ENCODE measurements at places on chromosomes 1 and 21.

- no peak for DNase-seq
Measured at GRCh38 chr21:45848331-45848730, 133.2 kb upstream of the COL6A1 start.

DNA sequence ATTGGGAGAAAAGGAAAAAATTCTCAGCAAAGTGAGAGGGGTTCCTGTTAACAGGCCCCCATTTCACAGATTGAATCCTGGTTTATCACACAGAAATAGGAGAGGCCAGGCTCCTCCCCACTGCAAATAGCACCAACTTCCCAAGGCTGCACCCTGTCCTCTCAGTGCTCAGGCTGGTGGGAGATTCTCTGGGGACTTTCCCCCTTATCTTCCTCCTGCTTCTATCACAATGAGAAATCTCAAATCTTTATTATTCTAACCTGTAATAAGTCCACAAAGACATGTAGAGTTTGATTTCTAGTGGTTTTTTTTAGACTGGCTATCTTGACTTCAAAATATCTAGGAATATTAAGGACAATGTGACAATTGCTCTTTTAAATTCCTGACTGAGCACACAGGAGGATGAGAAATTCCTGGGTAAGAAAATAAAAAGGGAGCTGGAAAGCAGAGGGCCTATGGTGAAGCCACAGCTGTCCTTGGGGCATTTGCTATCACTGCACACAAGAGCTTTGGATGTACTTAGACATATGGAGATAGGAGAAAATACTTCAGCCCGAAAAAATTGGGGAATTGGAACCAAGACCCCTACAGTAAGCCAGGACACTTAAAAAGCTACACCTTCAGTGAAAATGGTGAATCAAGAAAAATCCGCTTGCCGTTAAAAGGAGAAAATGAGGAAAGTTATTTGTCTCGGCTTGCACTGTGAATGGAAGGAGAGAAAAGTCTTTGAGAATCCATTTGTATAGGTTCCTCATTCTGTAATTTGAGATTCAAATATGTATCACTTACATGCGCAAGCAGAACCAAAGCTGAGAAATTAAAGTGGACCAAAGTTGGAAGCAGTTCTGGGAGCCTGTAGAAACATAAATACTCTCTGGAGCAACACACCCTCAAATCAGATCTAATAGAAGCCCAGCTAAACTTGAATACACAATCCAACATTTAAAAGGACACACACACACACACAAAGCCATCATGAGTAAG is 65.9 kb upstream of the C1orf105 start:
- no peak for DNase-seq

- no peak for DNase-seq
Measured at GRCh38 chr1:19074902-19075721, 118.6 kb upstream of the IFFO2 start.

GRCh38 chr1:66867501-66867900 is 57.2 kb downstream of the DNAI4 start:
- no peak for DNase-seq

DNA sequence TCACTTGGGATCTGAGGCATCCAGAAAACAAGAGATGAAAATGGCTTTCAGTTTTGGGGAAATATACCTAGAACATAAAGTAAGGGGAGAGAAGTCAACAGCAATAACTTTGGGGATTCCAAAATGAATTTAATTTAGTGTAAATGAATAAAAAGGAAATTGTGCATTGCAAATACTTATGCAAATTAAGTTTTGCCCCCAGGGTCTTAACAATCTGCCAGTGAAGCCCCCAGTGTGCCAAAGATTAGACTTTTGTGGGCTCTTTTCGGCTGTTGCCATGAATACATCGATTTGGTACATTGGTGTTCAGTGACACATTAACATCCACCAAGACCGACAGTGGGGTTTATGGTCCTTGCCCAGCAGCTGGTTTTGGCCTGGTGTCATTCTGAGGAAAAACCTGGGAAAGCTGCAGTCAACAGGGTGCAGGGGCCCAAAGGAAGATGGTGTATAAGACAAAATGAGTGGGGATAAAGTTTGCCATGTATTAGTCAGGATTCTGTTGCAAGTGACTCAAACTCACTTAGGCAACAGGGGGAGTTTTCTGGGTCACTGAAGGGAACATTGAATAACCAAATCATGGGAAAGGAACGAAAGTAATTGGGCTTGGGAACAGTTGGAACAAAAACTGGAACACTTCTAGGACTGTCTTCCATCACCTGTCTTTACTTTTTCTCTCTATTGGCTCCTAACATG is 30.2 kb upstream of the IGSF3 start:
- no peak for DNase-seq

GRCh38 chr21:44583800-44584147 is 3.4 kb upstream of the KRTAP10-5 start:
- DNase-seq = no peak

DNA sequence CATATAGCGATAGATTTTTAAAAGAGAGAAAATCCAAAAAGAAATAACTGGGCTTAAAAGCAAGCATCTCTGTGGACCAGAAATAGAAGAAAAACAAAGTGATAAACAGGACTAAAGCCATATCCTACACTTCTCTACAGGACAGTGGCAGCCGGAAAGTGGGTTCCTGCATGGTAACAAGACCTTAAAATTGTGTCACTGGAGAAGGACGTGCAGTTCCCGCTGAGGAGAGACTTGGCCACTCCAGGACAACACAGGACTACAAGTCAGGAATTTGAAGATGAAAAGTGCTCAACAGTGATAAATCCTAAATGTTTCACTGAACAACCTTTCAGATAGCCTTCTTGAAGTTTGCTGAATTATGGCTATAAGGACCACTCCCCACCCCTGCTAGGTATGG is 1.9 kb upstream of the HLCS start:
- DNase-seq = no peak

GRCh38 chr1:15176898-15177665 is 23.5 kb downstream of the TMEM51 start:
- no peak for DNase-seq

GRCh38 chr1:51768971-51769588 is 109.4 kb downstream of the NRDC start:
- DNase-seq = peak; percentile 78

DNA sequence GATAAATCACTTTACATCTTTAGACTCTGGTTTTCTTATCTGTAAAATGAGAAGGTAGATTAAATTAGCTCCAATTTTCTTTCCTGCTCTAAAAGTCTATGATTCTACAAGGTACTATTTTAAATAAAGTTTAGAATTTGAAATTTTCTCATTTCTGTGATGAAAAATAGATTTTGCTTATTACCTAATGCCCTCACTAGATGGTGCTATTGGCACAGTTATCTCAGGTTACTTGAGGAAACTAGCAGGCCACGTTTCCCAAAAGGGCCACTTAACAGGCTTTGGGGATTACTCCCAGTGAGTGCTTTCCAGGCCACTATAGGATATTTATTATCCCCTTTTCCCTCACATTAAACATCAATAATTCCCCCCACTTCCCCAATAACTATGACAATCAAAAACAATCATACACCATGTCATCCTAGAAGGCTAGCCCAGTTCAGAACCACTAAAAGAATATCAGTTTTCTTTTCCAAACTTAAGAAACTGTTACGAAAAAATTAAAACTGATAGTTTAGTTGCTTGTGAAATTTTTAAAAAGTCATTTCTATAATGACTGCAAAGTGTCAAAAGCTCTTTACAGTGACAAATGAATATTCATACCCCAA is 30.6 kb downstream of the OMA1 start:
- peak; percentile 85 for DNase-seq

GRCh38 chr1:165011186-165011585 is 345.3 kb downstream of the LMX1A start:
- no peak for DNase-seq

- no peak for DNase-seq
Measured at GRCh38 chr1:201023920-201024624, 558 bp upstream of the KIF21B start.

GRCh38 chr1:97841338-97841737 is 79.5 kb downstream of the DPYD start:
- no peak for DNase-seq

- DNase-seq = peak; percentile 15
Measured at GRCh38 chr1:158095737-158096335, 84.9 kb upstream of the CD1D start.

GRCh38 chr1:59443310-59443709 is 146.4 kb downstream of the FGGY start:
- no peak for DNase-seq

DNA sequence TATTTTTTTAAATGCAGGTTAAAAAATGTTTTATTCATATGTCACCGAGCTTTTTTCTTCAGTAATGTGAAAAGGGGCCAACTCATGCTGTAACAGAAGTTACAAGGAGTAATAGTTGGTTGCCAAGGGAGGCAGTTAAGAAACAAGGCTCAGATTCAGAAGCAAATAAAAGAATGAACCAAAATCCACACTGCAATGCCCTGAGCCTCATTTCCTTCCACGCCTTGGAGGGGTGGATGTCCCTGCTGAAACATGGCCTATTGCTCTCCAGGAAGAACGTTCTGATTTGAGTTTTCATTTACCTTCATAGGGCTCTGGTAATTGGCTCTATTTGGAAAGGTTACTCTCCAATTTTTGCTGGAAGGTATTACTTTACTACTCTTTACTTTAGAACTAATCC is 24.4 kb downstream of the ALG14 start:
- peak; percentile 16 for DNase-seq

GRCh38 chr1:209485167-209485566 is 98.3 kb upstream of the CAMK1G start:
- DNase-seq = no peak

DNA sequence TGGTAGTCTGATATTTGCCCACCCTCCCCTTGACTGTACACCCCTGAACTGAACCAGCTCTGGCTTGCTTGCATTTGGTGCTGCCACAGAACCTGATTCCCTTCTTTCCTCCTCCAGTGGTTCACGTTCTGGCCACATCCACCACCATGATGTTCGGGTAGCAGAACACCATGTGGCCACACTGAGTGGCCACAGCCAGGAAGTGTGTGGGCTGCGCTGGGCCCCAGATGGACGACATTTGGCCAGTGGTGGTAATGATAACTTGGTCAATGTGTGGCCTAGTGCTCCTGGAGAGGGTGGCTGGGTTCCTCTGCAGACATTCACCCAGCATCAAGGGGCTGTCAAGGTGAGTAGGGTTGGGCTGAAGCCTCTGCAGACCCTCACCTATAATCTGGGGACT is 1.8 kb downstream of the CDC20 start:
- no peak for DNase-seq

GRCh38 chr1:174534789-174535188 is 87.0 kb downstream of the GPR52 start:
- no peak for DNase-seq

- no peak for DNase-seq
Measured at GRCh38 chr1:30695439-30695841, 27.9 kb downstream of the MATN1 start.

- DNase-seq = no peak
Measured at GRCh38 chr1:193005785-193006184, 53.4 kb downstream of the UCHL5 start.

- no peak for DNase-seq
Measured at GRCh38 chr1:244598611-244599010, 54.3 kb upstream of the DESI2 start.

GRCh38 chr1:43620956-43621355 is 29.0 kb upstream of the KDM4A start:
- no peak for DNase-seq

DNA sequence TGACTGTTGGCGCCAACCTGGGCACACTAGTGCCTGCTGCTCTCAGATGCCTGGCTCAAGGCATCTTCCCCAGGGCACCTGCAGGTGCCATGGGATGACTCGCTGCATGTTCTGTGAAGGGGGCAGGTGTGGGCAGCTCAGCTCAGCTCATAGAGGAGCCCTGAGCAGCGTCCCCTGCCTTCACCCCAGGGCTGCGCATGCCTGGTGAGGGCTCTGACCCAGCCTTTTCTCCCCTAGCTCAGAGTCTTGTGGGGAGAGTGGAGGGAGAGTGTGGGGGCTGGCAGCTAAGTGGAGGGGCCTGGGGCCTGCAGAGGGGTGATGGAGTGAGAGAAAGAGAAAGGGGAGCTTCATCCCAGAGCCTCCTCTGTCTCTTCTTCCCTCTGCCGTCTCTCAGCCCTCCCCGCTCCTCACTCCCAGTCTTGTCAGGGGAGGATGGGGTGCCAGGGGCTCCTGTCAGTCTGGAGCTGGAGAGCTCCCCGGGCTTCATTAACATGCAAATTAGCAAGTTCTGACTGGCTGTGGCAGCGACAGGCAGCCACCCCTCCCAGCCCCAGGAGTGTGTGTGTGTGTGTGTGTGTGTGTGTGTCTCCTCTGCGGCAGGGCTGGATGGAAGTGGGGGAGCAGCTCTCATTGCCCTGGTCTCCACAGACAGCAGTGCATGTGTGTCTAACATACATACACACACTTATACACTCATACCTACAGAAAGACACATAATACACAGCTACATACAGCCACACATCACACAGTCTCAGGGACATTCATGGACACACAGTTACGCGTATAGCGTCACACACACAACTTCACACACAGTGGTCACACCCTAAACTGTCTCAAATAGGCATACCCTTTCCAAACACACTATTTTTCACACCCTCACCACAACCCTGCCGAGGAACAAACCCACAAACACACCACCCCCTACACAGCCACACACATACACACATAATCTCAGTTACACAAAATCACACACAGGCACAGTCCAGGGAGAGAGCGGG is 34.0 kb downstream of the FOXO6 start:
- DNase-seq = peak; percentile 78

DNA sequence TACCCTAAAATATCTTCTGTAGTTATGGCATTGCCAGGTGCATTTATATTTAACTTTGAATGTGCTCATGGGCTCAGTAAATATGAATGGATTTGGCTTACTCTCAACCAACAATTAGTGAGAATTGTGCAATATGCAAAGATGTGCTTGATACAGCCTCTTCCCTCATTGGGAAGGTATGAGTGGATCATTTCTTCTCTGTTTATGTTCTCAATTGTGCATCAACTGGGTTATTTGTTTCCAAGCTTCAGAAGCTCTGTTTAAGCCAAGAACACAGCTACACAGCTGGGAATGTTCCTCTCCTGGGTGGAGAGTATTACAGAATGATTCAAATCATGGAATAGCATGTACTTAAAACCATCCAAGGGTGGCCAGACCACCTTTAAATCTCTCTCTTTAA is 17.6 kb upstream of the MAP1LC3C start:
- no peak for DNase-seq

GRCh38 chr1:247962911-247963588 is 2.0 kb upstream of the OR2AK2 start:
- no peak for DNase-seq

GRCh38 chr1:41474490-41475271 is 9.8 kb downstream of the EDN2 start:
- DNase-seq = peak; percentile 67

- DNase-seq = no peak
Measured at GRCh38 chr1:214638997-214639396, 36.0 kb downstream of the CENPF start.

DNA sequence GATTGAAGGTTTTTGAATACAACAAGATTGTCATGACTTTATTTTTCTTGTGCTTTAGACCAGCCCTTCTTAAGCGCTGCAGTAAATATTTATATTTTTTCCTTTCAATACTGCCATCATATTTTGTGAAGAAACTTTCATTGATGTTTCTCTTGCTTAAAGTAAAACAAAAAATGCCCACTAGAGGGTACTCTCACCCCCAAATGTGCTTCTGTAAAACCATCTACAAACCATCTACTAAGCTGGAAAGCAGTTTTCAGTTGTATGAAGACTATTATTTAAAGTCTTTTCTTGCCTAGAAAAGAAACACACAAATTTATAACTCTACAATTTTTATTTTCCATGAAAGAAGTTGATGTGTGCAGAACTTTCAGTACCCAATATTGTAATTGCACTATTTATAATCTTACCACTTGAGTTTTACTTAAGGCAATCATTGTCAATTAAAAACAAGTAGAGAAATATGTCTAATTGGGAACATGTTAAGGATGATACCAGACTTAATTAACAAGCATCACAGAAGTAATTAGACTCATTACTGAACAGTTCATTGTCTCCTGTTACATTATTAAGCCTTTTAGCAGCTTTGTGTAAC is 10.7 kb downstream of the LEPR start:
- peak; percentile 50 for DNase-seq
